ENCODE measurements at places on chromosomes 1 and 21. TPM values are rescaled to one million over a fixed set of nuclear protein-coding genes. Genes with fewer than 3 reads are reported as not detected.

TMEM240 gene
- 1.0 TPM for total RNA-seq

CASQ2 gene
- total RNA-seq: not detected

CCDC17 gene
- 2.6 TPM for total RNA-seq

APOBEC4 gene
- total RNA-seq: not detected

GBP4 gene
- total RNA-seq: 60.7 TPM

ZNF593OS gene
- total RNA-seq: not detected

SPRR3 gene
- not detected for total RNA-seq

MARCKSL1 gene
- 23.1 TPM for total RNA-seq

RCSD1 gene
- 145 TPM for total RNA-seq

DNA sequence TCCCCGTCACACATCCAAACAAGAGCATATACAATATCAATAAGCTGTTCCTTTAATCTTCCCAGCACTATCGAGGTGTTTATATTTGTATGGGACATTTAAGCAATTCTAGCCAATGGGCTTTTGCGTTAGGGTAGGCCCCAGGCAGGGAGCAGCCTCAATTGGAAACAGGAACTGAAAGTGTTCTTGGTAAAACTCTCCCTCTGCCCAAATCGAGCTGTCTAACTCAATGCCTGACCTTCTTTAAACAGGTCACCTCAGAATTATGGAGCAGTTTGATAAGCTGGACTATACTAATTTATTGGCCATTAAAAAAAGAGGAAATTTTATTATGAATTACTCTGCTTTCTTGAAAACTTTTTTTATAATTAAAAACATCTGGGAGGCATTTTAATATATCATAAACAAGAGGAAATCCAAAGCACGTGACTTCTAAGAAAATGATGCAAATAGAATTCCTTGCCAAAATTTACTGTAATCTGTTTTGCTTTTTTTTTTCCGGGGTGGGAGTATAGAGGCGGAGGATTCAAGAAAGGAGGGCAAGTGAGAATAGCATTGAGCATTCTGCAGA, 498.1 kb downstream of the LMO4 start:
- H3K27me3 ChIP-seq: no peaks in the 10 kb centered on the region
- H3K4me1 ChIP-seq: no peaks in the 10 kb centered on the region
- H3K36me3 ChIP-seq: no peaks in the 10 kb centered on the region
- DNase-seq: no peak
- H3K27ac ChIP-seq: no peak overlapping the region

GRCh38 chr1:222931023-222931422, 116.2 kb downstream of the DISP1 start:
- DNase-seq: no peak
- no peak overlapping the region for H3K27ac ChIP-seq
- no peaks in the 10 kb centered on the region for H3K27me3 ChIP-seq

- no peak for DNase-seq
- no peak overlapping the region for H3K27ac ChIP-seq
- H3K4me1 ChIP-seq: peaks cover 2% of the 10 kb centered on the region
- H3K27me3 ChIP-seq: no peaks in the 10 kb centered on the region
- no peak overlapping the region for H3K4me3 ChIP-seq
These were observed 9.0 kb downstream of the PPP1R12B start for GRCh38 chr1:202357506-202357905.

GRCh38 chr1:232438476-232438875, 191.5 kb downstream of the SIPA1L2 start:
- H3K4me3 ChIP-seq: no peak overlapping the region
- DNase-seq: no peak
- H3K4me1 ChIP-seq: no peaks in the 10 kb centered on the region
- no peak overlapping the region for H3K27ac ChIP-seq
- no peaks in the 10 kb centered on the region for H3K27me3 ChIP-seq

DNA sequence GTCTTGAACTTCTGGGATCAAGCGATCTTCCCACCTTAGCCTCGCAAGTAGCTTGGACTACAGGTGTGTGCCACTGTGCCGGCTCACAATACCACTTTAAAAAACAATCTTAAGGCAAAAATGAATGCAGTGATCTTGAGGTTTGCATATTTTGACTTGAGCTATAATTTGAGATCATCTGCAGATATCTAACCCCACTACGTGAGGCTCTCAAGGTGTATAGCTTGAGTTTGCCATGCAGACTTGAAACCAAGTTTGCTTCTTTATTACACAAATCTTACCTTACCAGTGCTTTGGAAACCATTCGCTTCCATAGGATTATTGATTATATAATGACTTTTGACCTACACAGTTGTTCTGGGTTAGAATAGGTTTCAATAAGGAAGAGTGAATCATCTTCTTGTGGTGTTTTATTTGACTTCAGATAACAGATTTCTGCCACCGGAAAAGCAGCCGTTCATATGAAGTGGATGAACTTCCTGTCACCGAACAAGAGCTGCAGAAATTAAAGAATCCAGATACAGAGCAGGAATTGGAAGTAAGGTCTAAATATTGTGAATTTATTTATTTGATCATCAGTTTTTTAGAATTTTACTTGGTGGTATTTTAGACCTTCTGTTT, 155.1 kb downstream of the VPS13D start:
- H3K4me3 ChIP-seq: no peak overlapping the region
- H3K27me3 ChIP-seq: no peaks in the 10 kb centered on the region
- peak; percentile 54 for DNase-seq
- peaks cover 86% of the 10 kb centered on the region for H3K36me3 ChIP-seq
- peaks cover 35% of the 10 kb centered on the region for H3K4me1 ChIP-seq
- H3K27ac ChIP-seq: peak overlapping the region; percentile 70

- no peak for DNase-seq
- H3K27ac ChIP-seq: no peak overlapping the region
- H3K4me1 ChIP-seq: no peaks in the 10 kb centered on the region
- H3K27me3 ChIP-seq: no peaks in the 10 kb centered on the region
- no peaks in the 10 kb centered on the region for H3K36me3 ChIP-seq
- no peak overlapping the region for H3K4me3 ChIP-seq
These were observed 105.6 kb upstream of the USH2A start for GRCh38 chr1:216528816-216529215.

- no peak overlapping the region for H3K4me3 ChIP-seq
- no peaks in the 10 kb centered on the region for H3K27me3 ChIP-seq
- DNase-seq: no peak
- no peaks in the 10 kb centered on the region for H3K4me1 ChIP-seq
- no peaks in the 10 kb centered on the region for H3K36me3 ChIP-seq
These were observed 308.1 kb upstream of the LYPLAL1 start for GRCh38 chr1:218865591-218865990.

DNA sequence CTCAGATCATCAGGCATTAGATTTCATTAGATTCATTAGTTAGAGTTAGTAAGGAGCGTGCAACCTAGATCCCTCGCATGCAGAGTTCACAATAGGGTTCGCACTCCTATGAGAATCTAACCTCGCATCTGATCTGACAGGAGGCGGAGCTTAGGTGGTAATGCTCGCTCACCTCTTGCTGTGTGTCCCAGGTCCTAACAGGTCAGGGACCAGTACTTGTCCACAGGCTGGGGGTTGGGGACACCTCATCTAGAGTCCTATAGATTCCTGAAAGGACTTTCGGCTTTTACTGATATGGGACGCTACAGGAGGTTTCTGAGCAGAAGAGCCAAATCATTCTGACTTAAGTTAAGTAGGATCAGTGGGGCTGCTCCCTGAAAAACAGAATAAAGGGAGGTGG, 91.4 kb downstream of the AKT3 start:
- no peak for DNase-seq
- H3K36me3 ChIP-seq: no peaks in the 10 kb centered on the region
- no peaks in the 10 kb centered on the region for H3K4me1 ChIP-seq
- H3K4me3 ChIP-seq: no peak overlapping the region

GRCh38 chr21:35198565-35198964, 149.5 kb upstream of the RUNX1 start:
- no peaks in the 10 kb centered on the region for H3K36me3 ChIP-seq
- H3K4me3 ChIP-seq: no peak overlapping the region
- H3K4me1 ChIP-seq: no peaks in the 10 kb centered on the region
- no peak overlapping the region for H3K27ac ChIP-seq
- peaks cover 14% of the 10 kb centered on the region for H3K27me3 ChIP-seq

GRCh38 chr1:23405946-23406345, 18.6 kb downstream of the TCEA3 start:
- no peaks in the 10 kb centered on the region for H3K27me3 ChIP-seq
- H3K27ac ChIP-seq: no peak overlapping the region
- no peak overlapping the region for H3K4me3 ChIP-seq
- no peaks in the 10 kb centered on the region for H3K36me3 ChIP-seq

GRCh38 chr1:21284206-21285054, 5.8 kb downstream of the ECE1 start:
- H3K4me3 ChIP-seq: no peak overlapping the region
- H3K36me3 ChIP-seq: peaks cover 34% of the 10 kb centered on the region
- H3K4me1 ChIP-seq: peaks cover 57% of the 10 kb centered on the region
- DNase-seq: no peak
- H3K27me3 ChIP-seq: no peaks in the 10 kb centered on the region
- H3K27ac ChIP-seq: no peak overlapping the region

DNA sequence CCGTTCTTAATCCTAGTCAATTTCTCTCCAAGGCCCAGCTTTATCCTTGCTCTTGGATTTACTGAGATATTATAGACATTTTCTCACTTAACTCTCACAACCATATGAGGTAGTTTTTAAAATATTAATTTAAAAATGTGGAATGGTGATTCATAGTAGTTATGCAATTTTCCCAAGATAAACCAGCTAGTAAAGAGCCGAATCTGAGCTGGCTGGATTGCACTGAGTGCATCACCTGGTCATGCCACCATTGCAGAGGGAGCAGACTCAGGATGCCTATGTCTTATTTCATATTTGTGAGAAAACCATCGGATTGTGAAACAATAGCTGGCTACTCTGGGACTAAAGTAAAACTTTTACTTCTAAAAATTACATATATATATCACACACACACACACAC, 494.0 kb downstream of the KCNT2 start:
- H3K4me3 ChIP-seq: no peak overlapping the region
- no peak for DNase-seq
- H3K27ac ChIP-seq: no peak overlapping the region
- H3K4me1 ChIP-seq: no peaks in the 10 kb centered on the region
- no peaks in the 10 kb centered on the region for H3K27me3 ChIP-seq
- no peaks in the 10 kb centered on the region for H3K36me3 ChIP-seq

DNA sequence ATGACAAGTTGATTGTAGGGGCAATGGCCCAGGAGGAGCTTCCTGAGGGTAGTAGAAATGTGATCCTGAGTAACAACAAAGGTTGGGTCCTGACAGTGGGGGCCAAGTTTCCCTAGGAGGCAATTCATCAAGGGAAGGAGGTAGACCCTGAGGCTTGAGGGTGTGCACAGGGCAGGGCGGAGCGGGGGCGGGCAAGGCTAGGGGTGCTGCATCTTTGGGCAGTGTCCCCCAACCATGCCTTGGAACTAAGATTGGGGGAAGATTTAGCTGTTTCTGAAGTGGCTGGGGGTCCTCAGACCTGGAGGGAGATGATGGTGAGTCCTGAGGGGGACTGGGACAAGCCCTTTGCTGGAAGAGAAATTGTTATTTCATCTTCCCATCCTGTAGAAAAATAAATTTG, 50.9 kb downstream of the HUNK start:
- no peaks in the 10 kb centered on the region for H3K4me1 ChIP-seq
- H3K36me3 ChIP-seq: no peaks in the 10 kb centered on the region
- no peaks in the 10 kb centered on the region for H3K27me3 ChIP-seq
- DNase-seq: no peak
- H3K4me3 ChIP-seq: no peak overlapping the region

DNA sequence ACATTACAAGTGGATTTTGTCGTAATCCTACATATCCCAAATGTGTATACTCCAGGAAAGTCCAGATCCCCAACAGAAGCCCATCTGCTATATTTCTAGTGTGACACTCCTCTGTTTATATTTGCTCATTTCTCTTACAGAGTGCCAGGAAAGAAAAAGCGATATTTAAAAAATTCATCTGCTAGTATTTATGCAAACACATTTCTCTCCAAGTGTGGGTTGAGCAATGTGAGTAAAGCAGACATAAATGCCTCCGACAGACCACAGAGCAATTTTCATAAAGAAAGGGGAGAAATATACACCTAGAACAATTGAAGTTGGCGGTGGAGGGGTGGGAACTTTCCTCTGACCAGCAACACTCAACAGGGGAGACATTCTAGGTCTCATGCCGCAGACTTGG, 22.2 kb upstream of the RAP1A start:
- H3K36me3 ChIP-seq: peaks cover 8% of the 10 kb centered on the region
- peak overlapping the region; percentile 85 for H3K27ac ChIP-seq
- peak overlapping the region; percentile 6 for H3K4me3 ChIP-seq
- DNase-seq: no peak
- peaks cover 96% of the 10 kb centered on the region for H3K4me1 ChIP-seq

DNA sequence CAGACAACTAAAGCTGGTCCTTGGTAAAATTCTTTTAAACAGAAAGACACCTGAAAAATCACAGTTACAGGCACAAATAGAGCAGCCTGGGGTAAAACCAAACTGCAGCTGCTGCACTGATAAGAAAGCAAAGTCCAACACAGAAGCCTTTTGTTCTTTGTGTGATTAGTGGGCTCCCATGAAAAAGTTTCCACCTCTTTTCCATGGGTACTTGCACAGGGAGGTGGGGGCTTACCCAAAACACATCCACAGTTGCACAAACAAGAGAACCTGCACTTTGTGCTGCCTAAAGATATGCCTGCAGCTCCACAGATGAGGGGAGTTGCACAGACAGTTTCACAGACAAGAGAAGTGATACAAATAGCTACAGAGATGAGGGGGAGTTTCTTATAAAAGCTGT, 106.7 kb upstream of the SLC5A9 start:
- H3K27me3 ChIP-seq: peaks cover 6% of the 10 kb centered on the region
- H3K36me3 ChIP-seq: no peaks in the 10 kb centered on the region
- DNase-seq: no peak

DNA sequence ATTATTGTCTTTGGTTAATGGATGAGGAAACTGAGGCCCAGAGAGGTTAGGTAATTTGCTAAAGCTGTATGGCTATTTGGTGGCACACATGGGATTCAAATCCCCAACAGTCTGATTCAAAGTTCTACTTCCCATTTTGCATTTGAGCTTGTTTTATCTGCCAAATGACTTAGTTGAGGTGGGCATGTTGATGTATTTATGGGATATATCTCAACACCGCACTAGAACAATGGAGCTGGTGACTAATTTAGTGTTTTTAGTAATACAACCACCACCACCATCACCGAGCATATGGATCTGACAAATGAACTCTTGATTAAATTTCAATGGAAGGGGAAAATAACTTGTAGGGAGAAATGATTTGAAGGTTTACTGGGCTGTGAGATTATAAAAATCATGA, 26.8 kb downstream of the THEM4 start:
- no peak overlapping the region for H3K4me3 ChIP-seq
- no peak overlapping the region for H3K27ac ChIP-seq
- H3K36me3 ChIP-seq: peaks cover 30% of the 10 kb centered on the region
- no peak for DNase-seq
- no peaks in the 10 kb centered on the region for H3K4me1 ChIP-seq
- H3K27me3 ChIP-seq: no peaks in the 10 kb centered on the region

- DNase-seq: peak; percentile 59
- peaks cover 14% of the 10 kb centered on the region for H3K4me1 ChIP-seq
- H3K27me3 ChIP-seq: peaks cover 54% of the 10 kb centered on the region
- H3K36me3 ChIP-seq: peaks cover 10% of the 10 kb centered on the region
These were observed at the start of gene PCP4L1 for GRCh38 chr1:161258439-161259344. TSS of gene PCP4L1 (plus strand) at chr1:161258745. CDS start at chr1:161258975, 230 bp downstream.

DNA sequence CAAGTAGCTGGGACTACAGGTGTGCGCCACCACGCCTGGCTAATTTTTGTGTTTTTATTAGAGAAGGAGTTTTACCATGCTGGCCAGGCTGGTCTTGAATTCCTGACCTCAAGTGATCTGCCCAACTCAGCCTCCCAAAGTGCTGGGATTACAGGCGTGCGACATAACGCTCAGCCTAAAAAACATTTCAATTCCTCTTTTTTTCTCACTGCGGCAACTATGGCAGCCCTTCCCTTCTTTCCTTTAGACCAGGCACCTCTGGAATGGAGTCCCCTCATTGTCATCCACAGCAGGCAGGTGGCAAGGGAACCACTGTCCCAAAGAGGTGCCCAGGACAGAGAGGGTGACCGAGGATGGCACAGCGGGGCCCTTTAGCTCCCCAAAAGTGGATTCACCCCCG, 14.1 kb downstream of the CEP104 start:
- no peak for DNase-seq
- no peaks in the 10 kb centered on the region for H3K4me1 ChIP-seq
